Natural killer cell (primary cell): ENCODE measurements at places on chromosomes 6 and 20. TPM values are rescaled to one million over a fixed set of nuclear protein-coding genes. Genes with fewer than 3 reads are reported as not detected.

- no peak for DNase-seq
- no peaks in the 10 kb centered on the region for H3K27me3 ChIP-seq
- no peaks in the 10 kb centered on the region for H3K4me1 ChIP-seq
- no peak overlapping the region for H3K4me3 ChIP-seq
- no peak overlapping the region for H3K27ac ChIP-seq
These were observed 3.0 kb downstream of the ADGRF4 start for GRCh38 chr6:47701363-47701762.

RBM24 gene
- not detected for total RNA-seq

USP49 gene
- total RNA-seq = 11.5 TPM

DNA sequence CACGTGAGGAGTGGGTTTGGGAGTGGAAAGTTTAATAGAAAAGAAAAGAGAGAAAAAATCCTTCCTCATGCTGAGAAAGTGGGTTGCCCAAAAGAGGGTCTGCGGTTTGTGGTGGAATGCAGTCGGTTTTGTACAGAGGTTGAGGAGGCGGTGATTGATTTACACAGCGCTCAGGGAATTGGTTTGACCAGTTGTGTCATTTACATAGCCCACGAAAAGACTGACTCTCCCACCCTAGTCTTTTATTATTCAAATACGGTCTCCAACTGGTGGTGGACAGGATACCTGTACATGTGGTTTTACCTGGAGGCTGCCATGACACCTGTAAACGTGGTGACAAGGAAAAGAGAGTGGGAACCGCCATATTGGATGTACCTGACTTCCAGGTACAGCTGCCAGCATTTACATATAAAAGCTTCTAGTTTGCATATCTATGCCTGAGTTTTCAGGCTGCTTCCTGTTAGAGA, 42.1 kb downstream of the HLA-DPB1 start:
- peaks cover 31% of the 10 kb centered on the region for H3K4me1 ChIP-seq
- H3K27ac ChIP-seq = no peak overlapping the region
- H3K27me3 ChIP-seq = peaks cover 20% of the 10 kb centered on the region
- no peaks in the 10 kb centered on the region for H3K36me3 ChIP-seq
- no peak overlapping the region for H3K4me3 ChIP-seq

DNA sequence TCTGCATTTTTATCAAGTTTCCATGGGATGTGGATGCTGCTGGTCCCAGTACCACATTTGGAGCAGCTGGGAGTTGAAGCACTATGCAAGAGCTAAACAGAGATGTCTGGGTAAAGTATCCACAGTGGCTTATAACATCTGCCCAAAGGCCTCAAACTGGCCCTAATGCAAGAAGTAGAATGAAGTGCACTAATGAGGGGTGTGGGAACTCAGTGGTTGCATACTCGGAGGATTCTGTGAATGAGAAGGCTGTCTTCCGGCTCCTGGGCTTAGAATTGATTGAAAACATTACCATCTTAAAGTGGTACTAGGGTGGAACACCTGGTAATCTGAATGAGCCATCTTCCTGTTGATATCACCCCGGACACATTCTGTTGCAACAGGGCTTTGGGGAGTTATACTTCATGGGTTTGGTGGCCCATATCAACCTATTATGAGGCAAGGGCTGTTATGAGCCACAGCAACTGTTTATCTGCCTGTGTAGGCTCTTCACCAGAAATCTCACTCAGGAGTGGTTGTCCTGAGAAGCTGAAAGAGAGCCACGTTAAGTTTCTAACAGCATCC, 54.7 kb upstream of the SNRPB2 start:
- no peak overlapping the region for H3K4me3 ChIP-seq
- H3K4me1 ChIP-seq = no peaks in the 10 kb centered on the region
- no peak overlapping the region for H3K27ac ChIP-seq
- DNase-seq = no peak

DNA sequence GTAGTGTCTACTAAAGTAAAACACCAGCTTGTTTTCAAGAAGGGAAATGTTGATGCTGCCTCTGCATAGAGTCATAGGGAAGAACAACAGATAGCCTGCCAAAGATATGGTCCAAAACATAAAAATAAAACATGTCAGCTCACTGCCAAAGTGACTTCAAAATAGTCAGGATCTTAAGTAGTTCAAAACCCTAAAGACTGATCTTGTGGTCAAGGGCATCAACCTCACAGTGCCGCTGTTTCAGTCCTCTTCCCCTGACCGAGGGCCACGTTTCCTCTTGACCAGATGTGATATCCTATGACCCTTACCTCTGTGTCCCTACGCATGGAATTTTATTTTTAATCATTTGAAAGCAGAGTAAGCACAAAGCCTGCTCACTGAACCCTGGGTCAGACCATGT, 104.2 kb upstream of the CNKSR3 start:
- DNase-seq = no peak
- no peak overlapping the region for H3K4me3 ChIP-seq
- H3K27ac ChIP-seq = no peak overlapping the region

TMX4 gene
- total RNA-seq = 94.4 TPM

DNA sequence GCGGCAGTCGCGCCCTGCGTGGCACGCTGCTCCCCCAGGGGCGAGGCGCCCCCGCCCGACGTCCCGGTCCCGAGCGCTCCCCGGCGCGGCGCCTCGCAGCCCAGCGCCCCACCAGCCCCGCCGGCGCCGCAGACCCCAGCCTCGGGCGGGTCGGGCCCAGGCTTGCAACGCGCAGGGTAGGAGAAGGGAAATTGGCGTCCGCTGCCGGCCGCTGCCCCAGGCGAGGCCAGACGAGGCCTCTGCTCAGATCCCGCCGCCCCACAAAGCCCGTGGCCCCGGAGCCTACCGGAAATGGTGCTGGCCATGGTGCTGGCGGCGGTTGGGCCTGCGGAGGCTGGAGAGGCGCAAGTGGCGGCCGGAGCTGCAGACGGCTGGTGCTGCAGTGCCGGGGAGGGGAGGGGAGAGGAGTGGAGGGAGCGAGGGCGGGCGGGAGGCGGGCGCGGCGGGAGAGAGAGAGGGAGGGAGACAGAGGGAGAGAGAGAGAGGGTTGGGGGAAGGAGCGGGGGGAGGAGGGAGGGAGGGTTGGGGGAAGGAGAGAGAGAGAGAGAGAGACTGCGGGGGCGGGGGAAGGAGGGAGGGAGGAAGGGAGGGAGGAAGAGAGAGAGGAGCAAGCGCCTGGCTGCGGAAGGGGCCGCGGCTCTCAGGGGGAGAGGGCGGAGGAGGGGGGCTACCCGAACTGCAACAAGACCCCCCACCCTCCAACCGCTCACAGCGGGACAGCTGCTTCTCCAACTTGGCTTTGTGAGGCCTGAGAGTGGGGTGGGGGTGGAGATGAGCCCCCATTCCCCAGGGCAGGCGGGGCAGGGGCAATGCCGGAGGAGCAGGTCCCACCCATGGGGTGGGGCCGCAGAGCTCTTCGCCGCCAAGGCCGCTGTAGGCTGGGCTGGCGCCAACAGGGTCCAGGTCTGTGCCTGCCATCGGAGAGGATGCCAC, at the start of gene STMN3:
TSS of gene STMN3 (minus strand) at position 384 of the 933 bp plus-strand sequence. CDS start at position 305, 79 bp downstream.
- H3K36me3 ChIP-seq = no peaks in the 10 kb centered on the region
- H3K4me3 ChIP-seq = peak within 1 kb of the TSS; percentile 32

GRCh38 chr6:95879856-95880255, 135.9 kb upstream of the FUT9 start:
- H3K27me3 ChIP-seq = no peaks in the 10 kb centered on the region
- H3K4me1 ChIP-seq = no peaks in the 10 kb centered on the region
- H3K27ac ChIP-seq = no peak overlapping the region
- no peaks in the 10 kb centered on the region for H3K36me3 ChIP-seq
- no peak overlapping the region for H3K4me3 ChIP-seq
- DNase-seq = no peak

- H3K27ac ChIP-seq = no peak overlapping the region
- no peaks in the 10 kb centered on the region for H3K27me3 ChIP-seq
- DNase-seq = no peak
- no peaks in the 10 kb centered on the region for H3K4me1 ChIP-seq
- H3K36me3 ChIP-seq = no peaks in the 10 kb centered on the region
These were observed 155.1 kb downstream of the AIG1 start for GRCh38 chr6:143215771-143216170.

DNA sequence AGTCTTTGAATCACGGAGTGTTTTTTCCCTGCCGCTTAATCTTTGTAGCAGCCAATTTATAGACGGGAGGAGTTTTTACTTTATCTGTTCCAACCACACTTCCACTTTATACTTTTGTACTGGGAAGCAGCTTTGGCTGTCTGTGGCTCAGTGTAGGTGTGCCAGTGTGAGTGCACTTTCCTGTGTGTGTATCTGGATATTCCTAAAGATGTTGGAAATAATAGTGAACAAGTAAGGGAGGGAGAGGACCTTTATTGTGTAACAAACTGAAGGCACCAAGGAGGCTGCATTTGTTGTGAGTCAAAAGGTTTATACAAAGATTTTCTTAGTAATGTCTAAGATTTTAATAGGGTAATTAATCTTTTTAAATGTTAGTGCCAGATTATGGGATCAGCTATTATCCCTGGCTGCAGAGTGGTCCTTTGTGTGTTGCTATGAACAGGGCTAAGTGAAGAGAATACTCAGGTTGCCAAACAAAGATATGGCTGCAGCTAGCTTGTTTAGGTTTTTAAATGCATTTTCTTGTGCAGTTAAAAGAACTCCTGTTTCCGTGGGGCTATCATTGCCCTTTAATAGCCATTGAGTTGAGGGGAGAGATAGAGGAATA, 226.3 kb downstream of the RNF144B start:
- DNase-seq = no peak
- no peak overlapping the region for H3K27ac ChIP-seq
- no peaks in the 10 kb centered on the region for H3K27me3 ChIP-seq
- H3K4me1 ChIP-seq = no peaks in the 10 kb centered on the region
- H3K36me3 ChIP-seq = no peaks in the 10 kb centered on the region

DNA sequence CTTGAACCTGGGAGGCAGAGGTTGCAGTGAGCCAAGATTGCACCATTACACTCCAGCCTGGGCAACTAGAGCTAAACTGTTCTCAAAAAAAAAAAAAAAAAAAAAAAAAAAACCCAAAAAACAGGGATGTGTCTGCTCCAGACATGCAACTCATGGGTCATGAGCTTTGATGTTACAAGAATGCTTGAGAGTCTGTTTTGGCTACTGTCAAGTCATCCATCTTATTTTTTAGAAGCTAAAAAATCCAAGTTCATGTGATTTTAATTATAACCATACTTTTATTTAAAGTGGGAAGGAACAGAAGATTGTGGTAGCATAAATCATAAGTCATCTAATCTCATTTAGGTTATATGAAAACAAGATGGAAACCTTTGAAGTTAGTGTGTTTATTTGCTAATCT, 120.6 kb downstream of the PDE7B start:
- H3K36me3 ChIP-seq = no peaks in the 10 kb centered on the region
- no peak overlapping the region for H3K27ac ChIP-seq
- no peaks in the 10 kb centered on the region for H3K27me3 ChIP-seq
- no peak overlapping the region for H3K4me3 ChIP-seq

BPIFB3 gene
- total RNA-seq = not detected

- H3K4me1 ChIP-seq = no peaks in the 10 kb centered on the region
- no peaks in the 10 kb centered on the region for H3K36me3 ChIP-seq
- H3K27ac ChIP-seq = no peak overlapping the region
- no peak for DNase-seq
- H3K4me3 ChIP-seq = no peak overlapping the region
These were observed 168.7 kb upstream of the FUT9 start for GRCh38 chr6:95847061-95847460.

DNA sequence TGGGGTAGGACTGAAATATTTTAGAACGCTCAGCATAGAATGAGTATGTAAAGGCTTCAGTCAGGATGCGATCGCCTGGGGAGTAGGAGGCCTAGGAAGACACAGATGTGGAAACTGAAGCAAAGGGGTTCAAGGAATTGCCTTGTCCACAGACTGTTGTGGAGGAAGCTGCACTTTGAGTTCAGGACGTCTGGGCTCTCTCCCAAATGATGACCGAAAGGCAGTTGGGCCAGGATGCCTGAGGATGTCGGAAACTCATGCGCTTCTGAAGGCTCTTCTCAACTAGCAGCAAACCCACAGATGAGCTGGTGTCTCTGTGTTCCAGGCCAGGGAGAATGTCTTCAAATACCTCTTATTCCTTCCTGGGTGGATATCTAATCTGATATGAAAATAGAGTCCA, 146.2 kb upstream of the SULF2 start:
- no peaks in the 10 kb centered on the region for H3K27me3 ChIP-seq
- H3K36me3 ChIP-seq = no peaks in the 10 kb centered on the region
- no peak overlapping the region for H3K4me3 ChIP-seq
- H3K4me1 ChIP-seq = no peaks in the 10 kb centered on the region
- no peak overlapping the region for H3K27ac ChIP-seq

DNA sequence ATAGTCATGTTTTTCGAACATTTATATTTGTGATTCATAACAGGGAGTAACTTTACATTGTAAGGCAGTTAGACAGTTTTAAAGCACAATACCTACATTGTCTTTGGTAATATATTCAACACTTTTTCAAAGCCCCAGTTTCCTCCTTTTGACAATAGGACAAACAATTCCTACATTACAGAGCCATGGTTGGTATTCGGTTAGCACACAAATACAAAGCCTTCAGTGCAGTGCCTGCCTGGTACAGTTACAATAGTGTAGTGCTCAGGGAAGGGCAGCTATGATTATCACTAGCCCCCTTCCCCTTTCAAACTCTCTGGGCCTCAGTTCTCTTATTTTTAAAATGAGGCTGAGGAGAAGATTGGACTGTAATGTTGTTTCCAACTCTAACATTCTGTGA, 207.8 kb downstream of the TPBG start:
- no peak overlapping the region for H3K4me3 ChIP-seq
- H3K27me3 ChIP-seq = no peaks in the 10 kb centered on the region
- DNase-seq = no peak
- H3K4me1 ChIP-seq = no peaks in the 10 kb centered on the region
- H3K27ac ChIP-seq = no peak overlapping the region

PARD6B gene
- total RNA-seq = 5.0 TPM

- peaks cover 75% of the 10 kb centered on the region for H3K36me3 ChIP-seq
- DNase-seq = no peak
- H3K4me1 ChIP-seq = peaks cover 21% of the 10 kb centered on the region
- no peak overlapping the region for H3K27ac ChIP-seq
- H3K4me3 ChIP-seq = no peak overlapping the region
These were observed 20.2 kb upstream of the APMAP start for GRCh38 chr20:25012616-25013189.

FKBP1A gene
- total RNA-seq = 74.6 TPM
